ENCODE measurements at places on chromosomes 5 and 9.

DNA sequence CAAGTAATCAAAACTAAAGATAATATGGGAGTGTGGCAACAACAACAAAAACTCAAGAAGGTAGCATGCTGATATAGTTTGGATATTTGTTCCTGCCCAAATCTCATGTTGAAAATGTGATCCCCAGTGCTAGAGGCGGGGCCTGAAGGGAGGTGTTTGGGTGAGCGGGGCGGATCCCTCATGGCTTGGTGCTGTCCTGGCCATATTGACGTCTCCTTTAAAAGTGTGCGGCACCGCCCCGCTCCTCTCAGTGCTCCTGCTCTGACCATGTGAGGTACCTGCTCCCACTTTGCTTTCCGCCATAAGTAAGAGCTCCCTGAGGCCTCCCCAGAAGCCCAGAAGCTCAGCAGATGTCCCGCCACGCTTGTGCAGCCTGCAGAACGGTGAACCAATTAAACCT, 25.6 kb downstream of the MED27 start:
- no peak for ATAC-seq

GRCh38 chr5:80756292-80756691, 101.5 kb upstream of the DHFR start:
- no peak for ATAC-seq

DNA sequence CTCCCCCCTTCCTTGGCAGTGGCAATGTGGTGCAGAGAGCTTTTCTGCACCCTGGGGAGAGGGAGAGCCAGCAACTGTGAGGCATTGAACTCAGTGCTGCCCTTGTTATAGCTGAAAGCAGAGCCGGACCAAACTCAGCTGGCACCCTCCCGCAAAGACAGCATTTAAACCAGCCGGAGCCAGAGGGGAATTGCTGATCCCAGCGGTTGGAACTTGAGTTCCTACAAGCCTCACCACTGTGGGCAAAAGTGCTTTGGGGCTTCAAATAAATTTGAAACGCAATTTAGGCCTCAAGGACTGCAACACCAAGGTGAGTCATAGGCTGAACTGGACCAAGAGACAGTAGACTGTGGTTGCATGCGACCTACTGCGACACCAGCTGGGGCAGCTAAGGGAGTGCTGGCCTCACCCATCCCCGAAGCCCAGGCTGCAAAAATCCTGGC, 207.6 kb upstream of the CDKN2B start:
- ATAC-seq = no peak

DNA sequence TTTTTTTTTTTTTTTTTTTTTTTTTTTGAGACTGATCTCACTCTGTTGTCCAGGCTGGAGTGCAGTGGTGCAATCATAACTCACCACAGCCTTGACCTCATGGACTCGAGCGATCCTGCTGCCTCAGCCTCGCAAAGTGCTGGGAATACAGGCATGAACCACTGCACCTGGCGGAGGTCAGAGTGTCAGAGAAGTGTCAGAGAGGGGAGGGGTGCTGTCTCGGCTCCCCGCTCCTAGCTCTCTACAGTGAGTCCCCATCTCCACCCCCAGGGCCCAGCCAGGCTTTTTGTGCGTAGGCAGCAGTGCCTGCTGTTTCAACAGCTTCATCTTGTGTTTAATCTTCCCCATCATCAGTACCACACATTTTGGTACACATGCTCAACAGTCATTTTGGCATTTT, 38.3 kb downstream of the SAR1B start:
- ATAC-seq = no peak

GRCh38 chr9:111712369-111712768, 51.0 kb downstream of the GNG10 start:
- no peak for ATAC-seq

DNA sequence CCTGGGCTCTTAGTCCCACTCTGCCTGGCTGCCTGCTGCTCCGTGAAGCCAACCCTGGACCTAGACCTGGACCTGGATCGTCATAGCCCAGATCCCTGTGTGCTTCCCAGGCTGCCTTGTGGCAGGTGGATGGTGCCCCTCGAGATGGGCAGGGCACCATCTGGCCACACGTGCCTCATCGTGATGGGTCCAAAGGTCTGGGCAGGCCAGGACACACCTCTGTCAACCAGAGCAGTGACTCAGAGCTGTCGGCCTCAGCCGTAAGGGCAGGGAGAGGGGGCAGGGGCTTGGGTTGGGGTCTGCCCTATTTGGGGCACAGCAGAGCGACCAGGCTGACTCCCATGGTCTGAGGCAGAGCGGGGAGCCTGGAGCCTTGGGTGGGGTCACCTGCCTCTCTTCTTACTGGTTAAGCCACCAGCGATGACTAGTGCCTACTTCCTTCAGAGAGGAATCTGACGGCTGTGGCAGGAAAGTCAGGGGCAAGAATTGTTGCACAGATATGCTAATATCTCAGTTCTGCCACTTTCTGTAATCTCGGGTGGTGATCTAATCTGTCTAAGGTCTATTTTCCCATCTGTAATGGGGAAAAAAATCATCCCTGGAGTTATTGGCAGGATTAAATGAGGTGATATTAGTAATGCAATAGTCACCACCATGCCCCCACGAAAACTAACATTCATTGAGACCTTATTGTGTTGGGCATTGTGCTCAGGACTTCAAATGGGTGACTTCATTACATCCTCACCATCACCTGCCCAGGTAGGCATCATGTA, 3.2 kb upstream of the CDHR2 start:
- ATAC-seq = no peak

GRCh38 chr5:73317523-73317922, 131.1 kb downstream of the FOXD1 start:
- no peak for ATAC-seq

GRCh38 chr5:43314724-43315123, 1.5 kb upstream of the HMGCS1 start:
- no peak for ATAC-seq

- peak; percentile 83 for ATAC-seq
Observed at GRCh38 chr9:136439481-136440408, at the start of gene INPP5E. Gene INPP5E (minus strand): TSS chr9:136439845. CDS start chr9:136439419, 426 bp downstream.

DNA sequence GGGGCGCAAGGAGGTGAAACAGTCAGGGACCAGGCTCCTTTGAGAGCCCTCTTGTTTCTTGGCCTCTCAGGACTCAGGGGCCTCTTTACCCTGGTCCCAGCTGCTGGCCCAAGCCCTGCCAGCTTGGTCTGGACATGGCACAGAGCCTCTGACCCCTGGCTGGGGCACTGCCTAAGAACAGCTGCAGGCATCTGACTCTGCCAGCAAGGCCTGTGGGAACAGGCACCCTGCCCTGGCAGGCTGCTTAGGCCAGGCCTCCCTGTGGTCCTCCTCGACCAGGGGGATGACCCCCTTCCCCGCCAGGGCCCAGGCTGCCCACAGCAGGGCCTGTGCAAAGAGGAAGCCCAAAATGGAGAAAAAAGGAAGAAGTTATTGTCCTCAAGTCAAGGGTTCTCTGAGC, 25.5 kb downstream of the OLFML2A start:
- ATAC-seq = no peak

DNA sequence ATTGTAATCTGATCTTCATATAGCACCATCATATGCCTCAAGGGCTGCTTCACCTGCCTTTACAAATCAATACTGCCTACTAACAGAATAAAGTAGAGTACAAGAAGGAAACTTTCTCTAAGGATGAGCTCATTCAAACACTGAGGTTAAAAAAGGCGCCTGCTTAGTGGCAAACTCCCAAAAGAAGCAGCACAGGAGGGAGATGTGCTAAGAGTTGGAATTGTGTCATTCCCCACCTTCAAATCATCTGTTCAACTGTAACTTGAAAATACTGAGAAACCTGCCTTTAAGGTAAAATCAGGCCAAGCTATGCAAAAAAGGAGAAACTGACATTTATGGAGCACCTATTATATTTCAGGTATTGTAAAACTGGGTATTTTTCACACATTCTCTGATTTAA, 560.6 kb downstream of the PTPRD start:
- no peak for ATAC-seq

DNA sequence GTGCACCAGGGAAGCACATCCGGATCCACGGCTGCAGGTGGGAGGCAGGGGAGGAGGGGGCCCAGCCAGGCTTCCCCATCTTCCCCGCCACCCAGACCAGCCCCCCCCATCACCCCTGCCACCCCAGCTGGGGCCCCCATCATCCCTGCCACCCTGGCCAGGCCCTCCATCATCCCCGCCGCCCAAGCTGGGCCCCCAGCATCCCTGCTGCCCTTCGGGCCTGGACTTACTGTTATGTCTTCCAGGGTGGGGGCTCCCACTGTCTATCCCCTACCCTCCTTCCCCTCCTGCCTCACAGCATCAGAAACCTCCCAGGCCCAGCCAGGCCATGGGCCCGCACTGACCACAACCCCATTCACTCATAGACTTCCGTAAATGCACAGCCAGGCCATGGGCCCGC, 27.5 kb downstream of the SLC6A18 start:
- ATAC-seq = no peak

GRCh38 chr5:79753877-79754645, 64.4 kb downstream of the CMYA5 start:
- ATAC-seq = no peak

GRCh38 chr5:128432913-128433440, 105.1 kb downstream of the FBN2 start:
- ATAC-seq = no peak

DNA sequence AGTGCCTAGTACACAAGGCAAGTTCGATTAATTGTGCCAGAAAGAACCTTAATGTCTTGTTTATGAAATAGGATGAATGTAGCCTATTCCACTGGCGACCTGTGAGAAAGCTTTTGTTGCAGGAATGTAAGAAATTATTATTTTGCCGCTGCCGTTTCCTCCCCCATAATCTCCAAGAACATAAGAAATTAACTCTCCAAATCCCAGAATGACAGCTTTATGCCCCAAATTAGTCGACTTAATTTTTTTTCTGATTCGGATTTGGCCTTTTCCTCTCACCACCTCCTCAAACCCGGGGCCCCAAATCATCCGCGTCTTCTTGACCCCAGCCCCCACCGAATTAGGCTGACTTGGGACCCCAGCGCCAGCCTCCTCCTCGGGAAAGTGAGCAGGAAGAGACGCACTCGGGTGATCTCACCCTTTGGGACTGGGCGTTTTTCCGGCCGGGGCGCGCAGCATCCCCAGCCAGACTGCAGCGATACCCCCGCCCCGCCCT, 682 bp upstream of the SPTAN1 start:
- no peak for ATAC-seq

DNA sequence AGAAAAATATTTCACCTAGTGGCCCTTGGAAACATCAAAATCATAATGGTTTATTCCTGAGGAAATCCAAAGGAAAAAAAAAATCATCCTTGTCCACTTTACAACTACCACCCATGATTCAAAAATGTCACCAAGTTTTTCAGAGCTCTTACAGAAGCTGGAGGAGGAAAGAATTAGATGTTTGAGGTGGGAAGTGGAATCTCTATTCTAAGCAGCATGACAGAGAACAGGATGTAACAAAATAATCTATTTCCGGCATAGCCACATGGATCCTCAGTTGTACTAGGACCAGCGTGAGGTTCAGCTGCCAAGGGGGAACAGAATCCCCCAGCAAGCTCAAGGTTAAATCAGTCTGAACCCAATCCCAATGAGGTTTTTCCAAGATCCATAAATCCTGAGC, 40.2 kb downstream of the FBXW11 start:
- ATAC-seq = no peak

DNA sequence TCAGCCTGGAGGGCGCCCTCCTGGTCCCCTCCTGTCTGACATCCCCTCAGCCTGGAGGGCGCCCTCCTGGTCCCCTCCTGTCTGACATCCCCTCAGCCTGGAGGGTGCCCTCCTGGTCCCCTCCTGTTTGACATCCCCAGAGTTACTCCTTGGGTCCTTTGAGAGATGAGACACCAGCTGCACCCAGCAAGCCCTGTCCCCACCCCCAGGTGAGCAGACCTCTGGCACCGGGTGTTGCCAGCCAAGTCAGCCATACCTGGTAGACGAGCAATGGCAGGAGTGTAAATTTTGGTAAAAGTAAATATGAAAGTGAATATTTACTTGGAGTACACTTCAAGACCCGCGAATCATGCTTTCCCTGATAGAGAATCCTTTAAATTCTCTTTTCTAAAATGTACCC, 25.4 kb downstream of the EXOC3 start:
- ATAC-seq = no peak

DNA sequence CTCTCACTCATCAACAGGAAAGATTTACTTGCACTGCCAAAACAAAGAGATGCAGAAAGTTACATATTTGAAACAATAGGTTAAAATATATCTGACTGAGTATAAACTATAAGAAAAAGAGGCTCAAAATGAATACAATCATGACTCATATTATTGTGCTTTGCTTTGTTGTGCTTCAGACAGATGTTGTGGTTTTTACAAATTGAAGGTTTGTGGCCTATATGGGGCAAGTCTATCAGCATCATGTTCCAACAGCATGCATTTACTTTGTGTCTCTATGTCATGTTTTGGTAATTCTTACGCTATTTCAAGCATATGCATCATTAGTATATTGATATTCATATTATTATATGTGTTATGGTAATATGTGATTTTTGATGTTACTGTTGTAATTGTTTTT, 330.0 kb downstream of the PRR16 start:
- no peak for ATAC-seq

- ATAC-seq = no peak
Observed at GRCh38 chr5:145960848-145961600, 24.6 kb downstream of the SH3RF2 start.

DNA sequence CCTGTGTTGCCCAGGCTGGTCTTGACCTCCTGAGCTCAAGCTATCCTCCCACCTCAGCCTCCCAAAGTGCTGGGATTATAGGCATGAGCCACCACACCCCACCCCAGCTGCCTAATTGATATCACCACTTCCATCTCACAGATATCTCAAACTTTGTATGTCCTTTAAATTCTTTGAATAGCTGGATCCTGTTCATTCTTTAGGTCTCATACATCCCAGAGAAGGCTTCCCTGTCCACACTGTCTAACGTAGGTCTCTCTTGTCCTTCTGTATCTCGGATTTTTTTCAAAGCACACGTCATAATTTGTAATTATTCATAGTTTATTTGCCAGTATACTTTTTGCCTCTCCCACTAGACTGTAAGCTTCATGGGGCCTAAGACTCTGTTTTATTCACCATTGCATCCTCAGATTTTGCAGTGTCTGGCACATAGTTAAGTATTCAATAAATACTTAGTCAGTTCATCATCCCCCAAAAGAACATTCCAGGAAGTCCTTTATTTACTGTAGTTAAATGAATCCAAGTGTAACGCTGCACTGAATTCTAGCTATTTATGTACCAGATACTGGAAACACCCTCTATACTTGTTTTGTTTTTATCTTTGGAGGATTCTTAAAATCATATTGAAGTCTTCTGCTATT, 10.5 kb downstream of the ARSK start:
- no peak for ATAC-seq

DNA sequence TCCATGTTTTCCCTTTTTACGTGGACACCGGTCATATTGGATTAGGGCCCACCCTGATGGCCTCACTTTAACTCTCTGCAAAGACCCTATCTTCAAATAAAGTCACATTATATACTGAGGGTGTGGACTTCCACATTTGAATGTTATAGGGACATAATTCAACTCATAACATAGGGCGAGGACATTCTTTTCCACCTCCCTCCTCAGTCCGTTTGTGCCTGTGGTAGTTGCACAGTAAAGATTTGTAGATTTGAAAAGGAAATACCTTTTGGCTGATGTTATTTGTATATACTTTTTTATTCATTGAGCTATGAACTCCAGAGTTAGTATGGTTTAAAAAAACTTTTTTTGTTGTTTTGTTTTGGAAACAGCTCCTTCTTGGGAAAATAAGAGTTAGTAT, 51.0 kb upstream of the DHFR start:
- ATAC-seq = no peak

- no peak for ATAC-seq
Observed at GRCh38 chr9:91896513-91897121, 53.4 kb downstream of the ROR2 start.

GRCh38 chr9:96686638-96687335, 31.7 kb upstream of the PRXL2C start:
- ATAC-seq = peak; percentile 92

GRCh38 chr5:157106630-157107461, 2.0 kb downstream of the HAVCR2 start:
- no peak for ATAC-seq

GRCh38 chr9:89829346-89829745, 224.5 kb downstream of the GADD45G start:
- ATAC-seq = no peak
